ENCODE measurements at places on chromosomes 11 and 22.

- H3K4me1 ChIP-seq = peaks cover 37% of the 10 kb centered on the region
- no peak for DNase-seq
- peak overlapping the region; percentile 97 for H3K27ac ChIP-seq
Measured at GRCh38 chr11:47552056-47552565, 821 bp downstream of the CELF1 start.

DNA sequence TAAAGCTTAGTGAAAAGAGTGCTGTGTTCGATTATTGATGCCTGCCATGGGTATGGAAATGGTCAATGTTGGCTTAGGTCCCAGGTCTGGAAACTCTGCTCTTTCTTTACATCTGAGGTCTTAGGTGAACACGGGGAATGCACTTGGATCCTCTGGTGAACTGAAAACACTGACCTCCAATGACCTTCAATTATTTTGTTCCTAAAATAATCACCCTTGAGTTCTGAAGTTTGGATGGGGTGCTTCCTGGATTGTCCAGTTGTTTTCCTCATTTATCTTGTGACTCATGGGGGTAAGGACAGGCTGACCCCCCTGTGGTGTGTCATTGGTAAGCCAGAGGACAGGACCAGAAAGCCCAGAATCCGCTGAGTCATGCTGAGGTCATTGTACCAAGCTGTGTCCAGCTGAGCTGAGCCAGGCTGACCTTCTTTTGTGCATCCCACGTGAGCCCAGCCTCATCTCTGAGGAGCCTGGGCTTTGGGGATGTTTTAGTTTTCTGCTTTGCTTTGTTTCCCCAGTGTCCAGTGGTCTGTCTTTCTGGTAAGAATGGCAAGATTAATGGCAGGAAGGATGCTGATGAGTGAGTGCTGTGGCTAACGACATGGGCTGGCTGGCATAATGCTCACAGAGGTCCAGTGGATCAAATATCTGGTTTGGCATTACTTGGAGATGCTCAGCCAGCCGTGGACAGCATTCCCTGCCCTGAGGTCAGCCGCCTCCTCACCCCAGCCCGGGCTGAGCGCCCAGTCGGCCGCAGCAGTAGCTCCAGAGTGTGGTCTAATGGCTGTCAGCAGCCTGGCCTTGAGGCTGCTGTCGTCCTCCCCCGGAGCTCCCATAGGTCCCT is 35.6 kb downstream of the AMPD3 start:
- H3K27ac ChIP-seq = peak overlapping the region; percentile 87
- H3K4me1 ChIP-seq = peaks cover 20% of the 10 kb centered on the region
- no peak for DNase-seq
- no peaks in the 10 kb centered on the region for H3K27me3 ChIP-seq
- H3K36me3 ChIP-seq = peaks cover 18% of the 10 kb centered on the region

- no peak overlapping the region for H3K4me3 ChIP-seq
- no peak overlapping the region for H3K27ac ChIP-seq
- H3K27me3 ChIP-seq = peaks cover 9% of the 10 kb centered on the region
- H3K4me1 ChIP-seq = peaks cover 7% of the 10 kb centered on the region
- no peak for DNase-seq
Measured at GRCh38 chr11:34613552-34614056, 7.3 kb upstream of the EHF start.

GRCh38 chr22:35589071-35589755 is 27.9 kb downstream of the MB start:
- H3K4me3 ChIP-seq = no peak overlapping the region
- H3K27ac ChIP-seq = no peak overlapping the region
- DNase-seq = no peak

- no peak overlapping the region for H3K4me3 ChIP-seq
- peaks cover 10% of the 10 kb centered on the region for H3K4me1 ChIP-seq
- DNase-seq = no peak
- H3K36me3 ChIP-seq = peaks cover 9% of the 10 kb centered on the region
Measured at GRCh38 chr11:5663511-5663910, 21.4 kb downstream of the TRIM5 start.

Data from T-helper 17 cell (primary cell).